ENCODE measurements at places on chromosomes 4 and X.

DNA sequence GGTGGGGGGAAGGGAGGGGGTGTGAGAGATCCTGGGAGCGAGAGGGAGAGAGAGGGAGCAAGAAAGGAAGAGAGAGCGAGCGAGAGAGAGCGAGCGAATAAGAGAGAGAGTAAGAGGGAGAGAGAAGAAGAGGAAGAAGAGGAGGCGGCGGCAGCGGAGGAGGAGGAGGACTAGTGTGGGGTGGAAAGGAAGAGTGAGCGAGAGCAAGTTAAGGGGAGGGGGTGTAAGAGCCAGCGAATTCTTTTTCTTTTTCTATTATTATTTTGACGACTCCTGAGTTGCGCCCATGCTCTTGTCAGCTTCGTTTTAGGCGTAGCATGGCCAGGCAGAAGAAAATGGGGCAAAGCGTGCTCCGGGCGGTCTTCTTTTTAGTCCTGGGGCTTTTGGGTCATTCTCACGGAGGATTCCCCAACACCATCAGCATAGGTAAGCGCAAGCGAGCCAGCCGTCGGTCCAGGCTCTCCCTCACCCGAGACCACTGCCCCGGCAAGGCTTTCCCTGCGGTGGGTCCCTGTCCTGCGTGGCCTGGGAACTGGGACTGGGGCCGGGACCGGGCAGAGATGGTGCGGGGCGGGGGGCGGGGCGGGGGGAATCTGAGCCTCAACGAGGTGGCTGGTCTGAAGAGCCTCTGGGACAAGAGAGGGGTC lies at the start of gene GRIA3:
GRIA3 (plus strand) TSS at position 60 of the 647 bp plus-strand sequence; CDS start at position 318, 258 bp downstream.
- no peak for DNase-seq

- DNase-seq: peak; percentile 27
These were observed 16.3 kb downstream of the PTTG2 start for GRCh38 chr4:37976507-37976906.

GRCh38 chr4:42786350-42787078 lies 106.0 kb upstream of the GRXCR1 start:
- no peak for DNase-seq

GRCh38 chr4:100314057-100314456 lies 123.8 kb upstream of the DDIT4L start:
- DNase-seq: no peak

GRCh38 chrX:107619885-107620322 lies 8.4 kb upstream of the PRPS1 start:
- peak; percentile 5 for DNase-seq

Data from mammary epithelial cell (primary cell).